ENCODE measurements at places on chromosomes 13 and 19. TPM values are rescaled to one million over a fixed set of nuclear protein-coding genes. Genes with fewer than 3 reads are reported as not detected.

DNA sequence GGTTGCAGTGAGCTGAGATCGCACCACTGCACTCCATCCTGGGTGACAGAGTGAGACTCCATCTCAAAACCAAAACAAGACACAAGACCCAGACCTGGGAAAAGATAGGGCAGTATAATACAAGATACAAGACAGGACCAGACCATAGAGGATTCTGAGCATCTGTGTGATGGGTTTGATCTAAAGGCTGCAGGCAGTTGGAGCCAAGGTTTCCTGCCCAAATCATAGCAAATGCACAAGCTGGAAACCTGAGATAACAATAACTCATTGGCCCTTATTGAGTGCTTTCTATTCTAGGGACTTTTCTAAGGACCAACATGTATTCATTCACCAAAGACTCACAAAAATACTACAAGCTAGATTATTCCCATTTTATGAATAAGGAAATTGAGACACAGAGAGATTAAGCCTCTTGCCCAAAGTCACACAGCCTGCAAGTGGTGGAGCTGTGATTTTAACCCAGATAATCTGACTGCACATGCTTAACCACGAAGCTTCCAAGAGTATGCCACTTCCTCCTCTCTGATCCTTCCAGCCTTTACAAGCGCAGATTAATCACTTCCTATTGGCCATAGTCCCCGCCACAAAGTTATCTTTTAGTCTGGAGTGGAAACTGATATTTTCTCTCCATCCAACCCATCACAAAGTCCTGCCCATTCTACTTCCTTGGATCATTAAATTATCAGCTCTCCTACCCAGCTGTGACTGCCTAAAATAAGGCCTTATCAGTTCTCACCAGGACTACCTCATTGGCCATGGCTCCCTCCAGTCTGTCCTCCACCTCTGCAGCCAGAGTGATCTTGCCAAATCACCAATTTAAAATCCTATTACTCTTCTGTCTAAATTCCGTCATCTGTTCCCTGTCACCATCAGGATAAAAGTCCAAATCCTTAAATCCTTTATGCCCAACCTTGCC is 147.2 kb downstream of the FLT1 start:
- DNase-seq = no peak

DNA sequence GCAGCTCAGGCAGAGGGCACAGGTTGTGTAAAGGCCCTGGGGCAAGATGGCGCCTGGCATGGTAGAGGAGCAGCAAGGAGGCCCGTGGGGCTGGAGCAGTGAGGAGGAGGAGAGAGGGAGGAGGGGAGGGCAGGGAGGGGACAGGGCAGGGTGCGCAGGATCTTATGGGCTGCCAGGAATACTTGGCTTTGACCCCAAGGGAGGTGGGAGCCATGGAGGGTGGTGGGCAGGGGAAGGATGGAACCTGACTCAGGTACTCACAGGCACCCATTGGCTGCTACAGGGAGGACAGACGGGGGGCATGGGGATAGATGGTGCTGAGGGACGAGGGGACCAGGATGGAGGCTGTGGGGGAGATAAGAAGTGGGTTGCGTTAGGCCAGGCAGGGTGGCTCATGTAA is 3.3 kb downstream of the TNFAIP8L1 start:
- no peak for DNase-seq

GRCh38 chr13:98416408-98416807 is 160.5 kb downstream of the STK24 start:
- no peak for DNase-seq

DNA sequence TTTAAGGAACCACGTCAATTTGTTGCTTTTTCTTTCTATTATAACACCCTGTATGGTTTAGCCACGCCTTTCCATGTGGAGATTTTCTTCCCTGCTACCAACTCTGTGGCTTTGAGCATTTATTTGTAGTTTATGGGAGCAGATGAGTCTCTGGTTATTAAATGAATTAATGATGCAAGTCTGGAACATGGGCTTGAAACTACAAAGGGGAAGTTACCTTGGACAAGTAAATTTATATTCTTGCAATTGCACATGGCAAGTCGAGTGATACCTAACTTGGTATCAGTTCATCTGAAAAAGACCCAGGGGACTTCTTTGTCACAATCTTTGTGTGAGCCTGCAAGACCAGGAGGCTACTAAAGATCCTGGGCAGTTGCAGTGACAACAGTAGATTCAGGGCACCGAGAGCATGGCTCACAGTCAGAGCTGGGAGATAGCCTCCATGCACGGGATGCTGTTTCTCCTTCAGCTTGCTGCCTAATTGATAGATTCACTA is 24.4 kb downstream of the B3GLCT start:
- no peak for DNase-seq

DNA sequence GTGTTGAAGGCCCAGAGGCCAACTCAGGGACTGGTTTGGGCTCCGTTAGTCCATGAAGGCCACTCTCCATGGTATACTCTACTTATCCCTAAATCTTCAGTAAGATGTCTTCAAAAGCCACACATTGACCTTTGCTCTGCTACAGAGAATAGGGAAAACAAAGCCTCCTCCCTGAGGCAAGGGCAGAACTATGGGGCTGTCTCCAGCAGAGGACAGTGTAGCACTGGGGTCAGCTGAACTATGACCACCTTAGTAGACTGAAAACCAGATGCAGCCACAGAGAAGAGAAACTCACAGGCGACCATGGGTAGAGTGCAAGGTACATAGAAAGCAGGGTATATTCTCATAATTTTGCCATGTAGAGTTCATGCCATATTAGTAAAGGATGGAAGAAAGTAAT is 587.4 kb downstream of the LMO7 start:
- DNase-seq = no peak

- no peak for DNase-seq
Measured at GRCh38 chr13:95512424-95512823, 40.1 kb upstream of the CLDN10 start.

Gene SIGLEC12
- 1.1 TPM for polyA plus RNA-seq

Gene CEACAM16
- polyA plus RNA-seq = 0.09 TPM

Gene PSG6
- polyA plus RNA-seq = 0.11 TPM

Data from thymus (tissue), 14 donors.